Kidney capillary endothelial cell (primary cell): ENCODE measurements at places on chromosomes 16 and 17.
A peak's percentile ranks its signal among the peaks of the same experiment; 100 is the strongest.

DNA sequence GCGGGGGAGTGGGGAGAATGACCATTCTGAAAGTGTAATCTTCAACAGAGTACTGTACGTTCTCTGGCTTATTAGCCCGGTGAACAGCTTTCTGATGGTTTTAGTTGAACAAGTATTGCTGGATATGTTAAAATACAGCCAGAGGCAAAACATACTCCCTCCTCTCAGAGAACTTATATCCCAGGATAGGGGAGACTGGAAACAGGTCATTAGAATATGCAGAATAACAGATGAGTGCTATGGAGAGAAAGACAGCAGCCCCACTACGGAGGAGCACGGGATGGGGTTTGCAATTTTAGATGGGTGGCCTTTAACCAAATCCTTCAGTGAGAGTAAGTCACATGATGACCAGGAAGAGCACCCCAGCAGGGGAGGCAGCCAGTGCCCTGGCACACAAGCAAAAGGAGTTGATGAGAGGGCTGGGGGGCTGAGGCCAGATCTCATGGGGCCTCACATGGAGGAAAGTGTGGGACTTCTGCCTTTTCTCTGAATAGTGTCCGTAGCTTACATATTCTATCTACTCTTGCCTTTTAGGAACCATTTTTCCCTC lies 43.1 kb upstream of the SEC14L1 start:
- DNase-seq: no peak

- DNase-seq: peak; percentile 87
These were observed 1.4 kb upstream of the MATCAP1 start for GRCh38 chr16:67184995-67185650.

- DNase-seq: peak; percentile 47
These were observed 13.5 kb upstream of the DYNLRB2 start for GRCh38 chr16:80527297-80527696.

DNA sequence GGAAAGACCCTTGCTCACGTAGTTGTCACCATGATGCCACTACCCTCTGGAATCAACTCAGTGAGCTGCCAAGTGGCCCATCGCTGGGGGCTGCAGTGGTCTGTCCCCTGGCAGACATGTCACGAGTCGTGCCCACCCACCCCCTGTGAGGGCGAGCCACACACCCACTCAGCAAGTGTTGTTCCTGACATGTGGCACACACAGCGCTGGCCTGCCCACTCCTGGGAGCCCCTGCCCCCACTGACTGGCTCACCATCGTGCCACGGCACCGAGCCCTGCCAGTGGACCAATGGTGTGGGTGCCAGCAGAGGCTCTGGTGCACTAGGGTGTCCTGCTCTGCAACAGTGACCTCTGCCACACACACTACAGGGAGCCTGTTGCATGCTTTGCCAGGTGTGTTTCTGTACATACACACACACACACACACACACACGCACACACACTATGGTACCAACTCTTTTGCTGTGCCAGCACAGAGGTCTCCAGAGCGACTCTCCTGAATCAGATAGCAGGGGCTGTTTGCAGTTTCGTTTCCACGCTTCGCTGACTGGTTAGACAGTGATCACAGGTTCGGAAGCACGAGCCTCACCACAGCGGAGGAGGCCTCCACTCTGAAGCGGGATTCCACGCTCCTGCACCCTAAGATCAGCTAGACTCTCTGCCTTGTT lies 7.7 kb downstream of the RTN4RL1 start:
- DNase-seq: no peak

- no peak for DNase-seq
These were observed 55.3 kb downstream of the NUP88 start for GRCh38 chr17:5364156-5364555.

DNA sequence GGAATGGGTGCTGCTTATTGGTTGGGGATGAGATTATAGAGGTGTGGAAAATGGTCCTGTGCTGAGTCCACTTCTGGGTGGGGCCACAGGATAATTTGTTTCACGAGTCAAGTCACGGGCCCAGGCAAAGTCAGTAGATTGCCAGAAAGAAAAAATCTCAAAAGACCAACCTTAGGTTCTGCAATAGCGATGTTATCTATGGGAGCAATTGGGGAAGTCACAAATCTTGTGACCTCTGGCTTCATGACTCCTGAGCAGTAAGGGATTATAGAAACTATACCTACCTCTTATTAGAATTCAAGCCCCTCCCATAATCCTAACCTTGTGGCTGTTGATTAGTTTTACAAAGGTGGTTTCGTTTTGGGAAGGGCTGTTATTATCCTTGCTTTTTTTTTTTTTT lies 31.4 kb downstream of the WWP2 start:
- no peak for DNase-seq

DNA sequence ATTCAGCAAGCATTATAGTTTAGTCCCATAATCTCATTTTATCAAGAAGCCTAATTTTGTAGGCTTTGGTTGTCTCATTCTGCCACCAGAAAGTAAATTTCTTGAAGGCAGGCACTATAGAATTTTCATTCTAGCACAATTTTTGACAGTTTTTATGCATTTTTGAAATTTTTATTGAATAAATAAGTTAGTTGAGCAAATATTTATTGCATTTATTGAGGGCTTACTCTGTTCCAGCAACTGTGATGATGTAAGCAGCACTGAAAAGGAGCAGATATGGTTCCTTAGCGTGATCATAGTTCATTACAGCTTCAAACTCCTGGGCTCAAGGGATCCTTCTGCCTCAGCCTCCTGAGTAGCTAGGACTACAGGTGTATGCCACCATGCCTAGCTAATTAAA lies 34.2 kb downstream of the PPM1E start:
- DNase-seq: no peak

DNA sequence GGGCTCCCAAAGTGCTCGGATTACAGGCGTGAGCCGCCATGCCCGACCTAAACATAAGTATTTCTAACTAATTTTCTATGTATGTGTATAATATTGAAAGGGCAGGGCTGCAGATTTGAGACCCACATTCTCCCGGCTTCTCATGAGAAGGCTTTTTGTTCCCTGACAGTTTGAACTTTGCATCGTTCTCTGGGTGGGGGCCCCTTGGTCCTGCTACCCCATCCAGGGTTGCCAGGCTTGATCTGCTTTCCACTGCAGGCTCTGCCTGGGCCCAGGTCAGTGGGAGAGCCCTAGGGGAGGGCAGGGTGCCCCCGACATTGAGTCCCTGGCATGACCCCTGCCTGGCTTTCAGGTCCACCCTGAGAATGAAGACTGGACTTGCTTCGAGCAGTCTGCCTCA lies 32.3 kb downstream of the SEC14L5 start:
- DNase-seq: no peak

DNA sequence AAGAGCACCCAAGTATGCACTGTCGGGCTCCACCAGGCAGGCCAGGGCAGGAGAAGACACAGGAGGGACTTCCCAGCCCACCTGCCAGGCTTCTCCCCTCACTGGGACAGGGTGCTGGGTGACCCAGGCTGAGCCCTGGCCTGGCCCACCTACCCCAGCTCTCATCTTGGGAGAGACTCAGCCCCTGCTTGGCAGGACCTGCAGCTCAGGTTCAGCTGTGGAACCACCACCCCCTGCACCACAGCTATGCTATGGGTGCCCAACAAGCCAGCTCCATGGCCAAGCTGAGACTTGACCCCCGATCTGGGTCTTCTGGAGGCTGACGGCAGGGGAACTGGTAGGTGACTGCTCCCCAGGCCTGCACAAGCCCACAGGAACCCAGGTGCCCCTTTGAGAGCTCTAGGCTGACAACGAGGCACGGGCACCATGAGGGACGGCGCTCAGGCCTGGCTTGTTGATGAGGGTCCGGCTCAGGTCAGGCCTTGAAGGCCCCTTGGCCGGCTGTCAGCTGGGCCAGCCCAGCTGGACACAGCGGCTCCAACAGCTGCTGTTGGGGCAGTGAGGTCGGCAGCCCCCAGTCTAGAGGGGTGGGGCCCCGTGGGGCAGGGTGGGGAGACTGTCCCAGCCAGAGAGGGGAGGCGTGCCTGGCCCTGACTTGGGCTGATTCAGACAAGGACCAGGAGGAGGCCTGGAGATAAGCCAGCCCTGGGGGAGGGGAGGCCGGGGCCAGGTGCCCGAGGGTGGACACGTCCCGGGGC lies 4.6 kb downstream of the RPUSD1 start:
- DNase-seq: no peak

DNA sequence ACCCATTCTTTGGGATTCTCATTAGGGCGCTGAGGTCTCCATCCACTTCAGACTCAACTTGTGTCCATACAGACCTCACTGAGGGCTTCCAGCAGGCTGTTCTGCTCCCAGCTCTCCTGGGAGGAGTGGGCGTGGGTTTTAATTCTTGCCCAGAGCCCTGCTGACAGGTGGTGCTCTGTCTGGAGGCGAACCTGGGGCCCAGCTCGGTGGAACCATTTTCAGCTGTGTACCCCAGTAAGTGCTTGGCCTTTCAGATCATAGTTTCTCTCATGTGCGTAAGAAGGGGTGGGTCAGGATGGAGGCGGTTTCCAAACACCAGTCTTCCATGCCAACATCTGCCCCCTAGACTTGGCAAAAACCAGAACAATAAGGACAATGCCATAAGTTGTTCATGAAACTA lies 21.4 kb upstream of the NKD1 start:
- DNase-seq: no peak

- no peak for DNase-seq
These were observed 21.8 kb downstream of the ABCA5 start for GRCh38 chr17:69305177-69305576.

- no peak for DNase-seq
These were observed 16.9 kb downstream of the SCN4A start for GRCh38 chr17:63955791-63956190.

DNA sequence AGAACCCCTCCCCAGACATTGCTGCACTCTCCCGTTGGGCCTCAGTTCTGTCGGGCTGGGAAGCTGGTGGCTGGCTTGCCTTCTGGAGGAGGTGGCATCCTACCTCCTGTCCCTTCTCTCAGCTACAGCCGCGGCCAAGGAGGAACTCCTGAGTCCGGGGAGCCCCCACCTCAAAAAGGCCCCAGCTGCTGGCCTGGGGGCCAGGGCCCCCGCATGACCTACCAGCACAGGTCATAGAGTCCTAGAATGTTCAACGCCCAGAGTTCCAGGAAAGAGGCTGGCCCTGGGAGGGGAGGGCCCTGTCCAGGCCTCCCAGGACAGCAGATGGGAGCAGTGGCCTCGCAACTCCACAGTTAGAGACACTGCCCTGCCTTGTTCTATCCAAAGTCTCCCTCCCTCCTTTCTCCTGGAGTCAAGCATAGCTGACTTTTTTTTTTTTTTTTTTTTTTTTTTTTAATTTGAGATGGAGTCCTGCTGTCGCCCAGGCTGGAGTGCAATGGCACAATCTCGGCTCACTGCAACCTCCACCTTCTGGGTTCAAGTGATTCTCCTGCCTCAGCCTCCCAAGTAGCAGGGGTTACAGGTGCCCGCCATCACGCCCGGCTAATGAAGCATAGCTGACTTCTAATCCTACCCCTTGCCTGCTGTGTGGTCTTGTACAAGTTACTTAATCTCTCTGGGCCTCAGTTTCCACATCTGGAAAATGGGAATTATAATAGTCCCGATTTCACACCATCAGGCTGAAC lies 7.1 kb downstream of the CARHSP1 start:
- DNase-seq: no peak

DNA sequence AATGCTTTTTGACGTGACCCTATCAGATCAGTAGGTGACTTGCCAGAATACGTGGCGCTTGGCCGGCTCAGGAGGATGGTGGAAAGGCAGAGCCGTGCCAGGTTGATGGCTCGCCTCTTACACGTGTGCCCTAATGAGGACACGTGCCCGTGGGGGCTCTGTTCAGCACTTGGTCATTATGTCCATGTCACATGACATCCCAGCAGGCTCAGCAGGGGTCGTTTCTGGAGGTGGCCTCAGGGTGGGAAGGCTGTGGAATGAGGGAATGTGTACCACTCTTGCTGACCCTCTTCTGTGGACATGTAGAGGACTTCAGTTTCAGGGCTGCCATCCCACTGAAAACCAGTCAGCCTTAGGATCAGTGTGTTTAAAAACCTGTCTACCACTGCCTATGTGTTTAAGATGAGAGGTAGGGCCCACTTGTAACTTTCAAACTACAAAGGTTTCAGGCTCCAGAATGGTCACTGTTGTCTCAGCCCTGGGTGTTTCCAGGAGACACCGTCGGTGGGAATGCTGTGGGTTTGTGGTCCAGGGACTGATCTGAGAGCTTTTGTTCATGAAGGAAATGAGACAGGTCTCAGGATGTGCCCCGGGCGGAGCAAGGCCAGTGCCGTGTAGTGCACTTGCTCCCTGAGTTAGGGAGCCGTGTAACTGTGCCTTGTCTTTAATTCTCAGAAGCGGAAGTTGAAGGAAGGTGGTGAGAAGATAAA lies 12.1 kb downstream of the UBN1 start:
- peak; percentile 75 for DNase-seq

DNA sequence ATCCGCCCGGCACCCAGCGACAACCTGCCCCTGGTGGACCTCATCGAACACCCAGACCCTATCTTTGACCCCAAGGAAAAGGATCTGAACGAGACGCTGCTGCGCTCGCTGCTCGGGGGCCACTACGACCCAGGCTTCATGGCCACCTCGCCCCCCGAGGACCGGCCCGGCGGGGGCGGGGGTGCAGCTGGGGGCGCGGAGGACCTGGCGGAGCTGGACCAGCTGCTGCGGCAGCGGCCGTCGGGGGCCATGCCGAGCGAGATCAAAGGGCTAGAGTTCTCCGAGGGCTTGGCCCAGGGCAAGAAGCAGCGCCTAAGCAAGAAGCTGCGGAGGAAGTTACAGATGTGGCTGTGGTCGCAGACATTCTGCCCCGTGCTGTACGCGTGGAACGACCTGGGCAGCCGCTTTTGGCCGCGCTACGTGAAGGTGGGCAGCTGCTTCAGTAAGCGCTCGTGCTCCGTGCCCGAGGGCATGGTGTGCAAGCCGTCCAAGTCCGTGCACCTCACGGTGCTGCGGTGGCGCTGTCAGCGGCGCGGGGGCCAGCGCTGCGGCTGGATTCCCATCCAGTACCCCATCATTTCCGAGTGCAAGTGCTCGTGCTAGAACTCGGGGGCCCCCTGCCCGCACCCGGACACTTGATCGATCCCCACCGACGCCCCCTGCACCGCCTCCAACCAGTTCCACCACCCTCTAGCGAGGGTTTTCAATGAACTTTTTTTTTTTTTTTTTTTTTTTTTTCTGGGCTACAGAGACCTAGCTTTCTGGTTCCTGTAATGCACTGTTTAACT lies 1.0 kb downstream of the NOG start:
- peak; percentile 27 for DNase-seq

- no peak for DNase-seq
These were observed 4.0 kb downstream of the SRRM2 start for GRCh38 chr16:2756288-2757015.

DNA sequence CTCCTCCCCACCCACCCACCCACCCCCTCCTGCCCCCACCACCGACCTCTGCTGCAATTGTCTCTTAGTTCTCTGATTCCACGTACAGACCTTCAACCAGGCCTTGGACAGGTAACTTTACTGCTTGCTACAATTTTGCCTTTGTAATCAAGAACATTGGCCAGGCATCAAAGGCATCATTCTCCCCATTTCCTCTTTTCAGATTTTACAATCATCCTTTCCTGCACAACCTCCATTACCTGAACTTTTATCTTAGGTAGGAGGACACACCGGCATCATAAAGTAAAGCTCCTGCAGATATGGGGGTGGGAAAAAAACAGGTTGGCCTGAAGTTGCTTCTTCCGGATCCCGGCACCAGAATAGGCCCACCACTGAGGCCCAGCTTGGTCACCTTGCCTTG lies 25.7 kb upstream of the SUPT4H1 start:
- DNase-seq: no peak
